Germinal center (tissue), 1 donor: ENCODE measurements at places on chromosomes 5 and 9.
A peak's percentile ranks its signal among the peaks of the same experiment; 100 is the strongest.

DNA sequence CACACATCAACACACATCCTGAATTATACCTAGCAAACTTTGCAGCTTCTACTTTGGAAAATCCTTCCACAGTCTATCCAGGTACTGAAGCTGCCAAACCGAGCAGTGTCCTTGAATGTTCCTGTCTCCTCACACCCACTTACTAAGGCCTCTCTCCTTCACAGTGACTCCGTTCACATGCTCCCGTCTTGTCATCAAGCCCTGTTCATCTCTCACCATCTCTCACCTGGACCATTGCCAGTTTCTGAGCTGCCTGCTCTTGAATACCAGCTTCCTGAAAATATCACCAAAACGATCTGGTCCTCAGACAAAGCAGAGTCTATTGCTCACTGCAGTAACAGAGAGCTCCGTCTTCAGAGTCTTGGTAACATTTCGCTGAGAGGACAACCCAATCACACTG is 57.4 kb downstream of the GCNT1 start:
- DNase-seq: no peak

GRCh38 chr5:9774472-9775079 is 144.4 kb upstream of the TAS2R1 start:
- DNase-seq: no peak

DNA sequence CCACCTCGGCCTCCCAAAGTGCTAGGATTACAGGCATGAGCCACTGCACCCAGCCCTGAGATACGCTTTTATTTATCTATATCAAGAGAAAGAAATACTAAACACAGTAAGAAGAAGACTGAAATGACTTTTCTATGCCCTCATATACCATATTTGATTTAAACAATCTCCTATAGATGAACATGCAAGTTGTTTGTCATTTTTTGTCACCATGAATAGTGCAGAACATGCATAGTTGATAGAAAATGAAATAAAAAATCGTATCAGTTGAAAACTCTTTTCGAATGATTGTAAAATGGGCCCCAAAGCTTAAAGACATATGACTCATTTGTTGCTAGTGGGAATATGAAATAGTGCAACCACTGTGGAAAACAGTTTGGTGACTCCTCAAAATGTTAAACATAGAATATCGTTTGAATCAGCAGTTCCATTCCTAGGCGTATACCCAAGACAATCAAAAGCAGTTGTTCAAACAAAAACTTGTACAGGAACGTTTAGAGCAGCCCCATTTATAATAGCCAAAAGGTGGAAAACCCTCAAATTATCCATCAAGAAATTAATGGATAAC is 61.4 kb upstream of the ANKH start:
- no peak for DNase-seq

- no peak for DNase-seq
Observed at GRCh38 chr9:137084526-137084925, 2.3 kb upstream of the MAN1B1 start.

- DNase-seq: no peak
Observed at GRCh38 chr5:172550996-172551395, 90.1 kb upstream of the NEURL1B start.

- no peak for DNase-seq
Observed at GRCh38 chr9:84254972-84255371, 85.6 kb downstream of the SLC28A3 start.

DNA sequence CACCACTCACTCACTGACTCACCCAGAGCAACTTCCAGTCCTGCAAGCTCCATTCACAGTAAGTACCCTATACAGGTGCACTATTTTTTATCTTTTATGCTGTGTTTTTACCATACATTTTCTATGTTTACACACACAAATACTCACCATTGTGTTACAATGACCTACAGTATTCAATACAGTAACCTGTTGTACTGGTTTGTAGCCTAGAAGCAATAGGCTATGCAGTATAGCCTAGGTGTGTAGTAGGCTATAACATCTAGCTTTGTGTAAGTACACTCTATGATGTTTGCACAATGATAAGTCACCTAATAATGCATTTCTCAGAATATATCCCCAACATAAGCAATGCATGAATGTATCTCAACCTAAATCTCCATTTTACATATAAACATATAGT is 541.1 kb downstream of the NR2F1-AS1 start:
- DNase-seq: no peak

- no peak for DNase-seq
Observed at GRCh38 chr9:34510497-34511468, 12.0 kb downstream of the ENHO start.

DNA sequence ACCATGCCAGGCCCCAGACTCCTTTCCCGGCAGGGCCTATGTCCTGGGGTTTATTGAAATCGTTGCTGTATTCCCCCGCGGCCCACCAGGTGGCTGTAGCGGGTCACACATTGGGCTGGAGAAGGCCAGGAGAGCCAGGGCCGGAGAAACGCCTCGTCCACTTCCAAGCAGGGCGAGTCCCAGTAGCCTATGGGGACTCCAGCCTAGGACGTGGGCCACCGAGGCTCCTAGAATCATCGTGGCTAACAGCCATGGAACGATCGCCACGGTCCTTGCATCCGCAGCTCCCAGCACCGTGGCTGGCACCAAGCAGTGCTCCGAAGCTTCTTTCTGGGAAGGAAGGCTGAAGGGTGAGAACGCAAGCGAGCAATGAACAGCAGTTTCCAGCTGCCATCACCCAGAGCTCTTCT is 87.7 kb downstream of the ENTREP1 start:
- peak; percentile 8 for DNase-seq

GRCh38 chr5:103847060-103847459 is 284.5 kb upstream of the NUDT12 start:
- no peak for DNase-seq

GRCh38 chr9:29668732-29669131 is 2095.5 kb upstream of the C9orf72 start:
- DNase-seq: no peak

DNA sequence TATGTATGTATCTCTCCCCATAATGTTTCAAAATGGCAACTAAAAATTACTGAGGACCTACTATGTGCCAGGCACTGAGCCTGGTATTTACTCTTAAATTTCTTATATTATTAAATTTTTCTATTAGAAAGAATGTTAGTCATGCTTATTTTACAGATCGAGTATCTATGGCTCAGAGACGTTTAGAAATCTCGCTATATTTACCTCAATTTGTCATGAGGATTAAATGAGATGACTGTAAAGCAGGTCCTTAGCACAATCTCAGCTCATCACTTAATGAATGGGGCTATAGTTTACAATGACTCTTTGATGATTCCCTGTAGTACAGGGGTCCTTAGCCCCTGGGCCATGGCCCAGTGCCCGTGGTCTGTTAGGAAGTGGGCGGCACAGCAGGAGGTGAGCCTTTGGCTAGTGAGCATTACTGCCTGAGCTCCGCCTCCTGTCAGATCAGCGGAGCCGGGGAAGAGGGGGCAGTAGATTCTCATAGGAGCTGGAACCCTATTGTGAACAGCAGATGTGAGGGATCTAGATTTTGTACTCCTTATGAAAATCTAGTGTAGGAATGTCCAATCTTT is 15.5 kb downstream of the ENC1 start:
- no peak for DNase-seq

DNA sequence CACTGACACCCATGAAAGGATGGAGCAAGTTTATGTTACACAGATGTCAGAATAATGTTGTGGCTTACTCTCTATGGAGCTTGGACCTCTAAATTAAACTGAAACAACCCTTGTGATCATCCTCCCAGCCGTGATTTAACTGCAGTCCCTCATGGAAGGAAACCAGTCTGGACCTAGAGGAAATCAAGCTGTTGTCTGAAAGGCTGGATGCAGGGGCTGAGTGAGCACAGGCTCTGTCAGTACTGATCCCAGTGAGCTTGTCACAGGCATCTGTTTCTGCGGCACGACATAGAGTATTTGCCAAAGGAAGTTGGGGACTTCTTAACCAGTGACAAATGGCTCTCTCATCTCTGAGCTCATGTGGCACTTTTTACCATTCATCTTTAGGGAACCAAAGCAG is 282.9 kb upstream of the MAP3K1 start:
- DNase-seq: no peak

GRCh38 chr5:154474396-154475334 is 3.4 kb downstream of the HAND1 start:
- DNase-seq: no peak

DNA sequence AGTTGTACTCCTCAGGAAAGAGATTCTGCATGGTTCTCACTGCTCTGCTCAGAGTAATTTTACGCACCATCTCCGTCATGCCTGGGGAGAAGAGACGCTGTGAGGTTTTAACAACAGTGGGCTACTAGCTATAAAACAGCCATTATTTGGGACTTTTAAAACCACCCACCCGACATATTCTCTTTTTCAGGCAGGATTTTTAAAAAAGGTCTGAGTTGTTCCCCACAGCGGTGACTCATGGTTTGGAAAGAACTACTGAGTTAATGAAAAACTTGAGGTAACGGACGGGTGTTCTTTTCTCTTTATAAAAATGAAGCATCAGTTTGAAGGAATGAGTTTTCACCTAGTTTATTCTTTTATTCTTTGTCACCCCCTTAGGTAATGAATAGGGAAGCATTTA is 61.3 kb downstream of the TTLL11 start:
- no peak for DNase-seq

GRCh38 chr5:17129093-17129849 is 88.2 kb upstream of the BASP1 start:
- DNase-seq: no peak

GRCh38 chr5:3056866-3057265 is 305.4 kb upstream of the IRX2 start:
- DNase-seq: no peak

- DNase-seq: no peak
Observed at GRCh38 chr9:136017289-136018190, 56.4 kb upstream of the UBAC1 start.
